ENCODE measurements at places on chromosomes 13 and 19.

- no peak for DNase-seq
Measured at GRCh38 chr19:33393286-33394005, 19.9 kb downstream of the CEBPG start.

DNA sequence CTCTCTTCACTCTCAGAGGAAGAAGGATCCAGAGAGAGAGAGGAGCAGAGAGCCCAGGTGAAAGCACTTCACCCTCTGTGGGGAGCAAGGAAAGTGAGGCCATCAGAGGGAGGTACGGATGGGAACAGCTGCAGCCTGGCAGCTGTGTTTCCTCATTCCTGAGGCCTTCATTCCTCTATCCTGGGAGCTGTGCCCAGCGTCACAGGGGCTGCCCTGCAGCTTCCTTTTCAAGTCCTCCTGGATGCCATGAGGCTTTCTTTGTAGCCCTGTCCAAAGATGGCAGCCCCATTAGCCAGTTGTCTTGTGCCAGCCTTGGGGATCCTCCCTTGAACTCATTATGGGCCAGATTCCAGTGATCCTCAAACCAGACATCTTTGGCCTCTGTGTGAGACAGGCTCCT, 76.8 kb upstream of the PCDH8 start:
- no peak for DNase-seq

DNA sequence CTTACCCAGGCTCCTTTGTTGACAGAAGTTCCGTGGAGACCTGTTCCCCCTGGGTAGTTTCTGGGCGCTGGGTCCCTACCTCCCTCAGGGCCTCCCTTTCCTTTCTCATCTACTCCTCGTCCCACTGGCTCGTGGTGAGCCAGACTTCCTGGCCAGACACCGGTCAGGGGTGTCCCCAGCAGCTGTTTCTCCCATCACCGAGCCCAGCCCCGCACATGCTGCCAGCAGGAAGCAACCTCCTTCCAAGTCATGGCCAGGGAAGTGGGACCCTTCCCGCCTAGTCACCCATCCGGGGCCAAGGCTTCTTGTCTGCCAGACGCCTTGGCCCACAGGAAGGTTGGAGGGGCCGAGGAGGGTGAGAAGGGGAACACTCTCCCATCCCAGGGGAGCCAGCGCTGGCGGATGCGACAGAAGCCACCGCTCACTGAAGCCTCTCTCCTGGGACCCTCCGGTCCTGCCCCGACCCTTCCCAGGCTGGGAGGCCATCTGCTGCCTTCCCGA, 5.7 kb downstream of the PAK4 start:
- no peak for DNase-seq

DNA sequence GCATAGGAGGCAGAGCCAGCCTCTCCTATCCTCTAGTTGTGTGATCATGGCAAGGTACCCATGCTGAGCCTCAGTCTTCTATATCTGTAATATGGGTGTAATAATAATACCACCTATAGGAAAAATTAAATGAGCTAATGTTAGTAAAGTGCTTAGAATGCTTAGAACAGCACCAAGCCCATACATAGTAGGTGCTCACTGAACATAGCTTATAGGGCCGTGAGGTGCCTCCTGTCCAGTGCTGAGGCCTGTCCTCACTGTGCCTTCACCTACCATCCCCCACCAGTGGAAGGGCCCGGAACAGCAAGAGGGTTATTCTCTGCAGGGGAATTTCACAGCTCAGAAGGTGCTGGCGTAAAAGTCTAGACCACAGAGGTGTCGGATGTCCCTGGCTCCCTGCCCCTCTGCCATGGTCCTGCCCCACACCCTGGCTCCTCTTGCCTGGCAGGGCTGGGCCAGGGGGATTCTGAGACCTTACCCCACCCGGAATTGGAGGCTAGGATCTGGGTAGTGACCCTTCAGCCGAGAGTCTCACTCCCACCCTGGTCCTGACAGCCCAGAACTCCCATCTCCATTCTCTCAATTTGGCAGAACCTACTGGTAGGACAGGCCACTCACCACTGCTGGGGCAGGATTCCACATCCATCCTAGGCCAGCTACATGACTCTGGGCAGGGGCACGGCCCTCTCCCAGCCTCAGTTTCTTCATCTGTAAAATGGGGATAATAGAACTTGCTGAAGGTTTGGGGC, 2.2 kb upstream of the SCN1B start:
- peak; percentile 52 for DNase-seq

GRCh38 chr13:25200783-25201182, 28.7 kb upstream of the AMER2 start:
- peak; percentile 50 for DNase-seq

DNA sequence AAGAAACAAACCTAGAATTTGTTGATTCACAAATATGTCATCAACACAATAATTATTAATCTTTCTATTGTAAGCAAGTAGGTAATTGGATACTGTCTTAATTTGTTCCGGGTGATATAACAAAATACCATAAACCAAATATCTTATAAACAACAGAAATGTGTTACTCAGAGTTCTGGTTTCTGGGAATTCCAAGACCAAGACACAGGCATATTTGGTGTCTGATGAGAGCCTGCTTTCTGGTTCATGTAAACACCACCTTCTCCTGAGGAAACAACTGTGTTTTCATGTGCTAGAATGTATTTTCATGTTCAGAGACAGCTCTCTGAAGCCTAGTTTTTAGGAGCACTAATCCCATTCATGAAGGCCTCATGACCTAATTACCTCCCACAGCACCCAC, 1819.5 kb downstream of the SLITRK5 start:
- DNase-seq, result peak; percentile 58

Measured in astrocyte (in vitro differentiated cells and primary cell).